ENCODE measurements at places on chromosomes 5 and 9.

DNA sequence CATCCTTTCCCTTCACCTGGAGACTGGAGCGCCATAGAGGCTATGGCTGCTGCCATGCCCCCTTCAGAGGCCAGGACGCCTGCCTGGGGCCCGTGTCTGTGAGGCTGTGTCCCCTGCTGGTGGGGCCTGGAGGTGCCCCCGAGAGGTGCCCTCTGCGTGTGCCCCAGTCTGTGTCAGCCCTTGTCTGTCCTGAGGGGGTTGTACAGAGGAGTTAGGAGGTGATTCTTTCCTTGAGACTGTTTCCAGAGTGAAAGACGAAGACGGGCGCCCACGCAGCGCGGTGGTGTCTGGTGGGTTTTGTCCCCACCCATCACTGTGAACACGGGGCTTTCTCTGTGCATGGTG is 24.6 kb downstream of the TRAF2 start:
- DNase-seq = no peak

GRCh38 chr5:111004291-111004690 is 67.2 kb upstream of the TSLP start:
- DNase-seq = no peak

- DNase-seq = no peak
These were observed 118.1 kb upstream of the CCDC112 start for GRCh38 chr5:115414406-115415142.

DNA sequence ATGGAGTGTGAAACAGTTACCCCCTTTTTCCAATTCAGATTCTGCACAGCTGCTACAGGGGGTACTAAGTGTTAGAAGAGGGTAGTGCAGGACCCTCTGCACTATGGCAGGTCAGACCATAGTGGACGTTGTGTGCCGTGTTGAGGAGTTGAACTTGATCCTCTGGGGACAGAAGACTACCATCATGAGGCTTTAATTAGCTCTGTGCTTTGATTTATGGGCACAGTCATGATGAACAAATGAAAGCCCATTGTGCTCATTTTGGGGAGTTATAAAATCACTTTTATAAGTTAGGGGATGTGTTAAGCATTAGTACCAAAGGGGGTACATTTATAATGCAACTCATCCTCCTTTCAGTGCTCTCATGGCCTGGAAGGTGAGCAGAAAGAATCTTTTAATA is 62.7 kb downstream of the ZSWIM6 start:
- DNase-seq = no peak

DNA sequence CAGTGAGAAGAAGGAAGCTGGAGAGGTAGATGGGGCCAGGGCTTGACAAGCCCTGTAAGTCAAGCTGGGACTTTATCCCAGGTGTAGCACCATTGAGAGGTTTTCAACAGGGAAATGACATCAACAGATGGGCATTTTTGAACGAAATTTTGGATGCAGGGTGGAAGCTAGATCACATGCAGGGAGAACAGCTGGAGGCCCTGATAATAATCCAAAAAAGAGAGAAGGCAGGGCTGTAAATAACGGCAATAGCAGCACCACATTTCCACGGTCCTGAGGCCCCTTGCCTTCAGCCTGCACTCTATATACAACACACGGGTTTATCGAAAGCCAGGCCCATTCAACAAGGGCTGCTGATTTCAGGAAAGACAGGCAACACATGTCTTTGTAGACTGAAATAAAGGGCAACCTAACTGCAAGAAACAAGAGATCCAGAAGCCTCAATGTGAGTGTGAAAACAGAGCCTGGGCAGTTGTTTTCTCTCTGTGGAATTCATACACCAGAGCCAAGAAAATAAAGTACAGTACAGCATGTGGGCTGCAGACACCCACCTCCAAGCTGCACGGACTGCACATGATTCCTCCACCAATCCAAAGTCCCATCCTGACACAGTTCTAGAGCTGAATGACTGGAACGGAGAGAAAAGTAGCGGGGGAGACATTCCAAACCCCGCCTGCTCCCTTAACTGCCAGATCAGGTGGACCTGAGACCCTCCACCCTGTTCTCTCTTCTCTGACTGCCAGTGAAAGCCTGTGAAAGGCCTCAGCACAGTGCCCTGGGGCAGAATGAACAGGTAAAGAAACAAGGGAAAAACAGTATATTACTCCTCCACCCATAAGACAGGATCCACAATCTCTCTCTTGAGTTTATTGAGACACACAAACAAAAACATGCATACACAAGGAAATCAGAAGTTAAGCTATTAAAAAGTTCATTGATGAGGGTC is 36.3 kb downstream of the KLHL3 start:
- no peak for DNase-seq

GRCh38 chr5:36638056-36638455 is 31.6 kb downstream of the SLC1A3 start:
- DNase-seq = no peak

Measured in NCI-H2081 treated with DMSO at 0.1 percent for 48 hours (cell line).